ENCODE measurements at places on chromosomes 3 and 15.
A peak's percentile ranks its signal among the peaks of the same experiment; 100 is the strongest.

GRCh38 chr3:97264180-97264579, 449.8 kb downstream of the EPHA6 start:
- no peak for DNase-seq

DNA sequence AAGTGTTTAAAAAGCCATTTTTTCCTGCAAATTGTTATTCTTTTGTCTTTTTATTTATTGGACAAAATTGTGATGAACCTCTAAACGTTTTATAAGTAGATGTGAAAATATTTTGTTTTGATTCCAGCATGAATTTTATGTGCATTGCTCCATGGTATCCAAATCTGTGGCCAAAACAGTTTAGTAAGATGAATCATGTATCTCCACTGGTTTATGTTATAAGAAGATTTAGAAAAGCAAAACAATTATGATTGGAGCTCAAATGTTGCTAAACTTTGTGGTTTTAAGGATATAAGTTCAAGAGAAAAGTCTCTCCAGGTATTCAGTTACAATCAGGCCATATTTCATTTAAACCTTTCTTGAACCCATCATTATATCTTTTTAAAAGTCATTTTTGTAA, 80.9 kb downstream of the NECTIN3 start:
- DNase-seq, result no peak

GRCh38 chr15:27426805-27427204, 455.8 kb downstream of the GABRG3 start:
- no peak for DNase-seq

DNA sequence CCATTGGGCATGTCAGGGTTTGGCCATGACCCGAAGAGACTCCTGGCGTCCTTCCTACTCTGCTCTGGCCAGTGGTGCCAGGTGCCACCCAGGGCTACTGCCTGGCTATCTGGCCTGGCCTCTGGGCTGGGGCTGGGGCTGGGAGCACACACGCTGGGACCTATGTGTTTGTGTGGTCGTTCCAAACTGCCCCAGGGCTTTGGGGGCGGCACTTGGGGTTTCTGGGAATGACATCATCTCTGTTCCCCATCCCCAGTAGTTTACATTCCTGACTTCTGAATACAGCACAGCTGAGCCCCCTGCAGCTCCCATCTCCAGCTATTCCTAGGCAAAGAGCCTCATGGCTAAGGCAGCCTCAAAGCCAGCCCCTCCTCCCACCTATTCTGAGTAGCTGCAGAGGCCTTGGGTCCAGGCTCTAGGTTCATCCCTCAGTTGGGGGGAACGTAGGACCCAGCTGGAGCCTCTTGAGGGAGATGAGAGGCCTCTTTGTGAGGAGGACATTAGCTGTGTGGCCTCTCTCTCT, 24.3 kb downstream of the PLEKHO2 start:
- DNase-seq, result no peak

DNA sequence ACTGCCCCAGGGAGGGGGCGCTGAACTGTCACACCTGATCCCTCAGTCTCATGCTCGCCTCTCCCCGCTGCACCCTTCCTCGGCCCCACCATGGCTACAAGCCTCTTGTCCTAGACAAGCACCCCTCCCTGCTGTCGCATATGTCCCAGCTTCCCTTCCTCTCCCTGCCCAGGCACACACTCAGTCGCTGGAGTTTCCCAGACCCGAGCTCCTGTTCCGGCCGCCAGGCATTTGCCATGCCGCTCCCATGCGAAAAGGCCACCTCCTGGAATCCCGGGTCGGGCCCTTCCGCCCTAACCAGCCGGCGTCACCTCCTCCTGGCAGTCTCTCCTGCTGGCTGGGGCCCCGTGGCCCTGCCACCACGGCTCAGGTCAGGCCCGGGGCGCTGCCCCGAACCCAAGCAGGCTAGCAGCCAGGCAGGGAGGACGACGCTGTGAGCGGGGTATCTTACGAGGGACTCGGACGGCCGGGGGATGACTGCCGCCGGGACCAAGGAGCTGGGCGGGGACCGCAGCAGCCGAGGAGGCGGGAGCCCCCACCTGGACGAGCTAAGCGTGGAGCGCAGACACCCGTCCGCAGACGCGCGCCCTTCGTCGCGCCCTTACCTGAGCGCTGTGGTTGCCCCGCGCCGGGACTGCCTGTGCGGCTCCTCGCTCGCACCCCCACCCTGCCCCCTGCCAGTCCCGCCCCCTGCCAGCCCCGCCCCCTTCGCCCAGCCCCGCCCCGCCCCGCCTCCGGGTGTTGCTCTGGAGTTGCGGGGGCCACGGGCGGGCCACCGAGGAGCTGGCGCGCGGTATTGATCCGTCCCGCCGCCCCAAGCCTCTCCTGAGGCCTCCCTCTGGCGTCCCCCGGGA, at the start of gene ALS2CL:
Gene ALS2CL (minus strand): TSS at position 642 of the 854 bp plus-strand sequence. CDS start 4,239 bp downstream, outside the sequence.
- DNase-seq, result peak; percentile 30

DNA sequence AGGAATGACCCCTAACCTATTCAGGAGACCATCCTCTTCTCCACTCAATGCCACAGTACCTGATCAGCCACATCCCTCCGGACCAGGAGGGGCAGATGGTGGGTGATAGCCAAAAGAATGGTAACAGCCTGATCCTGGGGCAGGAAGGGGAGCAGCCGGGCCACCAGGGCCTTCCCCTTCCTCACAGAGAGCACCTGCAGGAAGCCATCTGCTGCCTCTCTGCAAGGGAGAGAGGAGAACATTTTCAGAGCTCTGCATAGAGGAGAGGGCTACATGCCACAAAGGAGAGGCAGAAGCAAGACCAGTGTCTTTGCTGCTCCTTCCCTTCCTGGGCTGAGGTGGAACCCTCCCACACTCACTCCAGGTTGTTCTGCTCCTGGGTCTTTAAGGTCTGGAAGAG, 5.5 kb upstream of the SPG11 start:
- no peak for DNase-seq

Data from activated naive CD4-positive, alpha-beta T cell (primary cell).